ENCODE measurements at places on chromosomes 2 and 18.

- DNase-seq = no peak
Measured at GRCh38 chr2:25692143-25692542, 18.8 kb upstream of the DTNB start.

GRCh38 chr2:38685116-38685735 lies 19.3 kb downstream of the GALM start:
- no peak for DNase-seq

GRCh38 chr2:84701880-84702279 lies 179.0 kb downstream of the TRABD2A start:
- no peak for DNase-seq

GRCh38 chr2:79223539-79223938 lies 64.0 kb upstream of the REG3A start:
- DNase-seq = peak; percentile 3

GRCh38 chr2:16316456-16317210 lies 349.0 kb downstream of the CYRIA start:
- DNase-seq = no peak

GRCh38 chr2:128628996-128629395 lies 310.3 kb upstream of the HS6ST1 start:
- DNase-seq = no peak

GRCh38 chr18:25326361-25326952 lies 25.5 kb downstream of the ZNF521 start:
- DNase-seq = no peak
